ENCODE measurements at places on chromosomes 2 and 18.

GRCh38 chr2:194745557-194746146 lies 911.4 kb upstream of the SLC39A10 start:
- no peak for DNase-seq

- peak; percentile 79 for DNase-seq
Observed at GRCh38 chr2:142944264-142944663, 66.8 kb downstream of the KYNU start.

- peak; percentile 85 for DNase-seq
Observed at GRCh38 chr2:185208261-185208660, 530.3 kb upstream of the FSIP2 start.

DNA sequence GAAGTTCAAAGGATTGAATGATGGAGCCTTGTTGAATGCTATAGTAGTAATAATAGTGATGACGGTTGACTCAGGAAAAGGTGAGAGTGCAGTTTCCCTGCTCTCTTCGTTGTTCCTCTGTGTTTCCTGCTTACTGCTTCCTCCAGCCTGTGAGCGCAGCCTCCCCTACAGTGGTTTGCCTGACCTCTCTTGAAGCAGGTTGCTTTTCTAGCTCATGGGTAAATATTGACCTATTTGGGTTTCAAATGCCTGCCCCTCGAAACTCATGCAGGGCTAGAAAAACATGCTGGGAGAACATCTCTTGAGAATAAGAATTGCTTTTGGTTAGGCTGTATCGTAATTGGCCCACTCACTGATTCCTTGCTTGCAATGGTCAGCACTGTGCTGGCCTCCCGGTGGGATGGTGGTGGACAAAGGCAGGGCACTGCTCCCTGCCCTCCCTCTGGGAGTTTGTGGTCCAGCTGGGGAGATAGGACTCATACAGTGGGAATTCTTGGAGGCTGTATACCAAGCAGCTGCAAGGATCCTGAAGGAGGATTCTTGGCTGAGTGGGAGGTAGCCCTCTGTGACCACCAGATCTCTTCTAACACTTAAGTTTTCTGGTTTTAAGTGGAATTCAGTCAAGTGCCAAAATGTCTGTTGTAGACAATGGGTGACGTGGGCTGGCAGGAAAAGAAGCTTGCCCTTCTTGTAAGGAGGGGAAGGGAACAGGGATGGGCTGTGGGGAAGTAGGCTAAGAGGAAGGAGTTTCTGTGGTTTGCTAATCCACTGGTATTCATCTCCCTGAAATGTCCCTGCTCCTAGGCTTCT lies 5.4 kb upstream of the RNF181 start:
- no peak for DNase-seq

DNA sequence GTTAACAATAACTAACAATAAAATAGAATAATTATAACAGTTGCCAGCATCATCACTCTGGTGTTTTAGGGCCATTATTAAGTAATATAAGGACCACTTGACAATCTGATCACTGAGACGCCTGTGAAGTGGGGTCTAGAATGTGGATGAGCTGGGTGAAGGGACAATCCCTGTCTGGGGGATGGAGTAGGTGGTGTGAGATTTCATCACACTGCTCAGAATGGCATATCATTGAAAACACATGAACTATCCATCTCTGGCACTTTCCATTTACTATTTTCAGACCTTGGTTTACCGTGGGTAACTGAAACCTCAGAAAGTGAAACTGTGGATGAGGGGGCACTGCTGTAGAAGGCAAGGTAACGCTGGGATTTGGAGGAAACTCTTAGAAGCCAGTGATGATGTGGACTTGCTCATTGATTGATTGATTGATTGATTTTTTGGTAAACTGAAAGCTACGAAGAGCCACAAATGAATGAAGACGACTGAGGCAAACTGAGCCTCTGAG lies 204.4 kb upstream of the TWIST2 start:
- no peak for DNase-seq

All from HT-29 (cell line).